Fibroblast of skin of back (primary cell): ENCODE measurements at places on chromosomes 13 and 19.

- no peak for DNase-seq
Measured at GRCh38 chr13:39729156-39729555, 73.7 kb downstream of the COG6 start.

GRCh38 chr13:19382111-19382510, 179.2 kb downstream of the TPTE2 start:
- DNase-seq, result no peak

DNA sequence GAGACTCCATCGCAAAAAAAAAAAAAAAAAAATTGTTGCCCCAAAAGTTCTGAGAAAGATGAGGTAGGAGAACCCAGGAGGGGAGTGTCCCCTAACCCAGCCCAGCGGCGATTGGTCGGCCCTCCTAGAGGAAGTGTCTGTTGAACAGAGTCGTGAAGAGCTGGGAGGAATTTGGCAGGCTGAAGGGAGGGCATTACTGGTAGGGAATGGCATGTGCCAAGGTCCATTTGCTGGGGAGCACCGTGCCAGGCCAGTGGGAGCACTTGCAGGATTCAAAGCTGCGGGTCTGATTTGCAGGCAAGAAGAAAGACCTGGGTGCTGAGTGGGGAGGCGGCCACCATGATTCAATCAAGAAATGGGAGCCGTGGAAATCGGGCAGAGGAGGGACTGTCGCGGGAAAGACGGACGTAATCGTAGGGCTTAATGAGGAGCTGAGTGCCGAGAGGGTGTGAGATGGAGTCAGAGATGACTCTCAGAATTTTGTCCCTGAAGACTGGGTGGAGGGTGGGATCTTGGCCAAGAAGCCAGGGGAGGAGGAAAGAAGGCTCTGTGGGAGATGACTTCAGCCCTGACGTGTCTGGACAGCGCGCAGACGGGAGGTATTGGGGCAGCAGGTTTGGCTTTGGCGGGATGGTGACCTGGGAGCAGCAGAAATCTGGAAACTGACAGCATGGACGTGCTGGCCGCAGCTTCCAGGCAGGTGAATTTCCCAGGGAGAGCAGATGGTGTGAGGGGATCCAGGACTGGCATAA, 15.4 kb downstream of the CERS4 start:
- no peak for DNase-seq

DNA sequence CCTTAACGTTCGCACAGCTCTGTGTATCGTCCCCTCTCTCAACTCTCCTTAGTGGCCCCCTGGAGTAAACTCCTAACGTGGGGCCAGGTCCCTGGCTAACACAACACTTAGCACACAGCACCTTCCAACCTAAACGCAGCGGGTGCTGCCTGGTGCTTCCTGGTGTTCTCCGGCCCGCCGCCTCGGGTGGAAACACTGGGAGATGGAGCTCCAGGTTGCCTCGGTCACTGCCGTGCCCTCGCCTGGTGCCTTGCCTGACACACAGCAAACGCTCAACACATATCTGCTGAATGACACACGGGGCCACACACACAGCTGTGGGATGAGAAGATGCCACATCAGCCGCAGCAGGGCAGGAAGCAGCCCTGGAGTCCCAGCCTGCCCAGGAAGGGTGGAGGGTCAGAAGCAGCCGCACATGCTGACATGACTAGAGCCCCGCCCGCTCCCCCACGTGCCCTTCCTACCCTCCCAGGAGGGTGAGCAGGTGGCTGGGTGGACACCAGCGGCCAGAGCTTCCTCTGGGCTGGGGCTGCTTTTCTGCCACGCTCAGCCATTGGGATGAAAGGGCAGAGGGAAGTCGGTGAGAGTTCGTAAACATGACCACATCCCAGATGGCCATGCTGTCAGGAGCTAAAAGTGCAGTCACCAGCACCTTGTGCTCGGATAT, 6.6 kb downstream of the PEPD start:
- peak; percentile 53 for DNase-seq

DNA sequence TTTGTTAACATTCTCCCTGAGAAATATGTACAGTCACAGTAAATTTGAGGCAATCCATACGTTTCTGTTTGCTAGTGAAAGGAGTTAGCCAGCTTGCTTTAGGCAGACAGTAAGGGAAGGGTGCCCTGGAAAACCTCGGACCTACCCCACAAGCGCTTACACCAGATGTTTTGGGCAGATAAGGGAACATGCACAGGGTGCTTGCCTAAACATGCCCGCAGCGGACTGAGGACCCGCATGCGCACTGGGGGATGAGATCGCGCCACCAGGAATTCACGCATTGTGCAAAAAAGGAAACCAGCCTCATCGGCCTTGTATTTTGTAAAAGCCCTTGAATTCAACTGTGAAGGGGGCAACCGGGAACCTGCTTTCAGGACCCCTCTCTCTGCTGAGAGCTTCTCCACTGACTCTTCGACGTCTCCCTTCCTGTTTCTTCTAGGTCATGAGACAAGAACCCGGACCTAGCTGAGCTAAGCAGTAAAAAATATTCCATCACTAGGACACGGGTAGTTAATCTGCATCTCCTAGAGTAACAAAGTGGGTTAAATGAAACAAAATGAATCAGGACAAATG, 1399.2 kb upstream of the ATXN8OS start:
- DNase-seq, result no peak

- peak; percentile 57 for DNase-seq
Measured at GRCh38 chr13:73835138-73835721, 299.0 kb downstream of the KLF12 start.

- no peak for DNase-seq
Measured at GRCh38 chr19:42697884-42698283, 42.4 kb downstream of the PSG3 start.

- no peak for DNase-seq
Measured at GRCh38 chr13:34543836-34544235, 398.2 kb upstream of the NBEA start.

GRCh38 chr19:38452430-38453366, 19.2 kb downstream of the RYR1 start:
- no peak for DNase-seq

- DNase-seq, result no peak
Measured at GRCh38 chr13:100715604-100716003, 41.0 kb upstream of the TMTC4 start.

- no peak for DNase-seq
Measured at GRCh38 chr13:37899753-37900152, 30.2 kb upstream of the TRPC4 start.

GRCh38 chr13:78596399-78596735, 7.0 kb downstream of the POU4F1 start:
- DNase-seq, result no peak

- no peak for DNase-seq
Measured at GRCh38 chr13:107252021-107252420, 684.1 kb upstream of the ARGLU1 start.

DNA sequence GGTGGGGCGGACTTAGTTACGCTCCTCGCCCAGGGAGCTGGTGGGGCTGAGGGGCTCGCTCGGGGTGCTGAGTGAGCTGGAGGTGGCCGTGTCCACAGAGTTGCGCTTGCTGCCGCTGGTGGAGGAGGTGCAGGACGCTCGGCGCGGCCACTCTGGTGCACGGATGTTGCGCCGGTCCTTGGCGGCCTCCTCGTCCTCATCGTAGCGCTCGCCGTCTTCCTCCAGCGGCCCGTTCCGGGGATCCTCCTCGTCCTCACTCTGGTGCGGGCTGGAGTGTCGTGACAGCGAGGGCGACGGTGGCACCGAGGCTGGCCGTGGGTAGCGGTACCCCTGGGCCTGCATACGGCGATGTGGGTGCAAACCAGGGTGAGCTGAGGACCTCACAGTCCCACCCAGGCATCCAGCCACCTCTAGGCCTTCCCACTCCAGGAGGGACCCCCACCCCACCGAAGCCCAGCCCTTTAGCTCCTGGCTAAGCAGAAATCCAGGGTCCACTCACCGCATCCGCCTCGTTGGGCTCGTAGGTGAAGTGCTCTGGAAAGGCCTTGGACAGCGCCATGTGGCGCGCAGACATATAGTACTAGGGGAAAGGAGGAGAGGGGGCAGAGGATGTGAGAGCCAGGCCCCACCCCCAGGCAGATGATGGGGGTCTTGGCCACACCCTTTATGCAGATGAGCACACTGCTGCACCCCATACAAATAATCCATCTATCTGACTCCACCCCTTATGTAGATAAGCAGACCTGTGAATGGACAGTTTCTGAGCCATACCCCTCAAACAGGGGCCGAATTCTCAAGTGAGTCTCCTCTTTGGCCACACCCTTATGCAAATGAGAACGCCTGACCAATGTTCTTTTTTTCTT, 4.4 kb downstream of the FTL start:
- no peak for DNase-seq

DNA sequence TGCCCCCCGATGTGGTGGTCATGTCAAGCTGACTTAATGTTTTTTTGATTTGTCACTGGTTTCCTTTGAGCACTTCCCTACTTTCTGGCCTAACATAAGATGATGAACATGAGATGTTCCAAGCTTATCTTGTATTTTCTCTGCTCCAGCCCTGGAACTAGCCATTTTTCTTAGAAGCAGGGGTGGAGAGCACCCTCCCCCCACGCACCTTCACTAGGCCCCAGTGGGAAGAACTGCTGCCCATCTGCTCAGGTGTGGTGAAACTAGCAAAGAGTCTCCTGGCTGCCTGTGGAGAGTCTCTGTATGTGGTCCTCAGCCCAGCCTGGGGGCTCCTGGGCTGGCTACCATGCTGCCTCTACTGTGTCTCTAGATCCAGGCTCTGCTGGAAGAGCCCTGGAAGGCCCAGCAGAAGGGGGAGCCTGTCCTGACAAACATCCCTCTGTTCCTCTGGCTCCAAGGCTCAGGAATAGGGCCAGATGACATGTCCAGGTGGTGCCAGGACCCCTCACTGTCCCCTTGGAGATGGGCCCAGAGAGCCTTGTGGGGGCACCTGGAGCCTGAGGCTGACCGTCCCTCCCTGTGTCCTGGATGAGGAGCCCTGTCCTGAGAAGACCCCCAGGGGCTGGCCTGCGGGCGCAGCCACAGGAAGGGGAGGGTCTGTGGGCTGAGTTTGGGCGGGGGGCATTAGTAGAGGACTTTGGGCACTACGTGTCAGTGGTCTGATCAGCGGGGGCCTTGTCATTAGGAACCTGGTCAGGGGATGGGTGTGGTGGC, 4.8 kb upstream of the ZNF14 start:
- DNase-seq, result no peak
